ENCODE measurements at places on chromosomes 6 and 20. TPM values are rescaled to one million over a fixed set of nuclear protein-coding genes. Genes with fewer than 3 reads are reported as not detected.

Gene SMLR1
- total RNA-seq = not detected

Gene SLC35F1
- not detected for total RNA-seq

Gene ASIP
- total RNA-seq = not detected

Gene FAM217A
- total RNA-seq = not detected

Gene CCDC170
- 0.29 TPM for total RNA-seq
